Motor neuron (in vitro differentiated cells): ENCODE measurements at places on chromosomes 12 and 14. TPM values are rescaled to one million over a fixed set of nuclear protein-coding genes. Genes with fewer than 3 reads are reported as not detected.

The CLEC1B gene
- total RNA-seq, result 0.62 TPM in 1 of 2 replicates, not detected in the other

The AQP6 gene
- total RNA-seq, result 0.16 and 0.19 TPM in 2 replicates

The PLD4 gene
- total RNA-seq, result 0.49 and 0.68 TPM in 2 replicates

The CISTR gene
- 1.5 TPM in 1 of 2 replicates, not detected in the other for total RNA-seq

The C14orf39 gene
- 0.27 and 0.31 TPM in 2 replicates for total RNA-seq

The HOXC5 gene
- 6.7 and 7.0 TPM in 2 replicates for total RNA-seq

The RAB3IP gene
- 22.9 and 25.9 TPM in 2 replicates for total RNA-seq

The GOLGA3 gene
- 46.1 and 48.9 TPM in 2 replicates for total RNA-seq

The CFAP251 gene
- 2.1 and 2.3 TPM in 2 replicates for total RNA-seq
